ENCODE measurements at places on chromosomes 1 and 21. TPM values are rescaled to one million over a fixed set of nuclear protein-coding genes. Genes with fewer than 3 reads are reported as not detected.

PLPPR4 gene
- 36.8 TPM for polyA plus RNA-seq

SSU72 gene
- polyA plus RNA-seq: 76.2 TPM

CSF3R gene
- 11.3 TPM for polyA plus RNA-seq

C1orf167 gene
- polyA plus RNA-seq: 0.64 TPM

OR10Z1 gene
- polyA plus RNA-seq: 0.38 TPM

RPL11 gene
- 2,784 TPM for polyA plus RNA-seq

FALEC gene
- 1.9 TPM for polyA plus RNA-seq
